ENCODE measurements at places on chromosomes 5 and 9.

- DNase-seq, result no peak
These were observed 71.9 kb downstream of the MAP1B start for GRCh38 chr5:72179028-72179815.

DNA sequence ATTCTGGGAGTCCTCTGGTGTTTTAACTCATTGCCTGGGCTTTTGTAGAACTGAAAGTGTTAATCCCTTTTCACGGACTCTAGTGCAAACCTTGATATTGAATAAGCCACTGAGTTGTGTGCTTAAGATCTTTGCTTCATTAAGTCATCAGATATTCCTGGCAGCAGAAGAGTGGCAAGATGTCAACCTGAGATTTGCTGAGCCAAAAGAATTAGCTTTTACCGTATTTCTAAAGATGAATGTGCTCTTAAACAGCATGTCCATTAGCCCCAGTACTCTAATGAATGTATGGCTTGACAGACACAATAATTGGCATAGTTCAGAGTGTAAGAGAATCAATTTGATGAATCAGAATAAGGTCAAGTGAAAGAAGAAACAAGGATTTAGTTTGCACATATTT lies 87.2 kb upstream of the CDH6 start:
- no peak for DNase-seq

DNA sequence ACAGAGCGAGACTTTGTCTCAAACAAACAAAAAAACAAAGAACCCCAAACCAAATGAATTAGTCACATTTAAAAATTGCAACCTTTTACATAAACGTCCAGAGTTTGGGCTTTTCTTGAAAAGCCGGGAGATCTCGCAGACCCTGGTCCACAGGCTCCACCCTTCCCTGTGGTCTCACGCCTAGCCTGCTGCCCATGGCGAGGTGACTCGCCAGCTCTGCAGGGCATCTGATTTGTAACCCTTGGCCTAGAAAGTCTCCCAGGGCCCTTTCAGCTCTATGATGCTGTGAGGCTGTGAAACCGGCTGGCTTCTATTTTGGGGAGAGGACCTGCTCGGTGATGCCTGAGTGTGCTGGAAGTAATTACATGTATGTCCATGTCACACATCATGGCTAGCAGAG lies 44.7 kb upstream of the PHYKPL start:
- no peak for DNase-seq

GRCh38 chr9:17761984-17762676 lies 183.3 kb downstream of the SH3GL2 start:
- DNase-seq, result no peak

DNA sequence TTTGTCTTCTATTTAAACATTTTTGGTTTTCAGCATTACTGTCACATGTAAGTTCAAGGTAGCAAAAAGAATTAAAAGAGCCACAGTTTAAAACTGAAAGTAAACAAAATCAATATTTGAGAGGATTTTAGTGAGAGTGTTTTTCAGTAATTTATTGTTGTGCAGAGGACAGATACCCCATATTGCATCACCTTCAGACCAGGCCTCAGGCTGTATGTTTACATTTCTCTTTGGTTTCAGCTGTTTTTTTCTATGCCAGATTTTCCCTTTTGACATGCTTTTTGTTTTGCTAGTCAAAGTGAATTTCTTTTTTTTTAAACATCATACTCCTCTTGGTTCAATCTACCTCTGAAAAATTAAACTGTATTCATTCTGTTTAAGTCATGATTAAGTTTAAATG lies 47.2 kb downstream of the MAST4 start:
- no peak for DNase-seq

DNA sequence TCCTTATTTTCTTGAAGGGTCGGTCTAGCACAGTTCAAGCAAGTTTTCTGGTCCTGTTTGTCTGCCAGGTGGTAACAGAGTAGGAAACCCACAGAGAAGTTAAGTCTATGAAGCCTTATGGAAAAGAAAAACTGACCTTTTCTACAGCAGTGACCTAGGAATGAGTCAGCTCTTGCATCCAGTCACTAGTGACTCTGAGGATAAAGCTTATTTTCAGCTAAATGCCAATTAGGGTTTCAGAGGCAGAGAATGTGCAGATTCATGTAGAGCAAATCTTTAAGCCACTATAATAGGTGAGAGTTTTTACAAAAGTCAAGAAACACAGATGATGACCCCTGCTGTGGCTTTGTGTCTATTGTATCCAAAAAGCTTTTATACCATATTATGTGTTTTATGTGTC lies 100.7 kb downstream of the CWC27 start:
- DNase-seq, result no peak

DNA sequence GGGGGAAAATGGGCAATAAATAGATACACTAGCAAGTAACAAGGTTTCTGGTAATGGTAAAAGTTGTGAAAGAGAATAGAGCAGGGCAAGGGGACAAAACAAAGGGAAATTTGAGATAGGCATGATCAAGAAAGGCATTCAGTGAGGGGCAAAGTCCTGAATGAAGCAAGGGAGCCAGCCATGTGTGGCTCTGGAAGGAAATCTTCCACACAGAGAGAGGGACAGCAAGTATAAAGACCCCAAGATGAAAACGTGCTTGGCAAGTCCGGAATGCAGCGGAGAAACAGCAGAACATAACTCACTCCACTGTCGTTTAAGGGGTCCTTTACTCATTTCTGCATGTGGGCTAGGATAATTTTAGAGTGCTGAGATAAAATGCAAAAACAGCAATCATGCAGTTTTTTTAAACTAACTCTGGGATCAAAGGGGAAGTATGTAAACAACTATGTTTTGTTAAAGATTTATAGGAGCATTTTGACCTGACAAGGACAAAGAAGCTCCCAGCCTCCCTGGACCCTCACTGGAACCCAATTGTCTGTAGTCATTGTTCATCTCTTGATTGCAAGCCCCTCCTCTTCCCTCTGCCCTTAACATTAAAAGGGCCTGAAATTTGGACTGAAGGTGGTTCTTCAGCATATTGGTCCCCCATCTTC lies 22.9 kb upstream of the AOPEP start:
- DNase-seq, result no peak

GRCh38 chr9:100598641-100599145 lies 20.8 kb downstream of the CAVIN4 start:
- DNase-seq, result peak; percentile 63

DNA sequence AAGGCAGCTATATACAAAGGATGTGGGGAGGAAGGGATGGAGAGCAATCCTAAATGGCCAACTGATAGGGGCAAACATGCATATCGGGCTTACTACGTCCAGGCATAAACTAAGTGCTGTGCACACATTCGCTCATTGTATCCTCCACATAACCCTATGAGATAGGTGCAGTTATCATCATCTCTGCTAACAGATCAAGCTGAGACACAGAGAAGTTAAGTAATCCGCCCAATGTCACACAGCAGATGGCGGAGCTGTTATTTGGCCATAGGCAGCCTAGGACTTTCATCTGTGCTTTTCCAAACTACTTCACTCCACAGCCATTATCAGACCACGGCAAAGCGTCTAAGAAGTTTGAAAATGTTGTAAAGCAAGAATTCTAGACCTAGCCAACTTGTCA lies 197.5 kb downstream of the RGS3 start:
- DNase-seq, result no peak

DNA sequence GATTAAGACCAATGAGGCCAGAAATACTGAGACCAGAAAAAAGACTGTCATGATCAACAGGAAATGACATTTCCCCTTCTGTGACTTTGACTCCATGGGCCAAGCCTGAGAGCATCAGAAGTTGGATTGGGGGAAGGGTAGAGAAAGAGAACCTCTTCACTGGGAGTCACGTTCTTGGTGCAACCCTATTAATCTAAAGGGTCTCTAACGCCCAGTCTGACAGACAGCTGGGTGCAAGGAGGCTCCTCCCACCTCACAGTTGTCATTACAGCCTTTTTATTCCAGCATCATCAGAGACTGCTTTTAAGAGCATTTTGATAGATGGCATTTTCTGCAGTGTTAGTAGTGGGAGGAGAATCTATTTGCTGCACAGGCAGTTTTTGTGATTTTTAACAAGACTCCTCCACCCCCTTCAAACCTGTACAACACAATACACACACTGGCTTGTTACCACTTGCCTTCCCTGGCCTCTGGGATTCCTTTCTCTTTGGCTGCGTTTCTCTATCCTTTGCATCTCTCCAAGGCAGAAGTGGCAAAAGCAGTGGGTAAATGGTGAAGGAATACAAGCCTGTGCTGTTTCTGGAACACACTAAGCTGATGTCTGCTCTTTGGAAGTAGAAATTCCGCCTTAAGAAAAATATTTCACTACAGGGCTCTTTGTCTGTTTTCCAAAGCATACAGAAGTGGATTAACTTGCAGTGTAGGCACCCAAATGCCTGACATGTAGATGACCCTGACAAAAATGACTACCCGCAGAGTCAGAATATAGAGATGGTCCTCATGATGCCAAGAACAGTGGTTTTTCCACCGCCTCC lies 310.4 kb upstream of the ZNF608 start:
- DNase-seq, result no peak

DNA sequence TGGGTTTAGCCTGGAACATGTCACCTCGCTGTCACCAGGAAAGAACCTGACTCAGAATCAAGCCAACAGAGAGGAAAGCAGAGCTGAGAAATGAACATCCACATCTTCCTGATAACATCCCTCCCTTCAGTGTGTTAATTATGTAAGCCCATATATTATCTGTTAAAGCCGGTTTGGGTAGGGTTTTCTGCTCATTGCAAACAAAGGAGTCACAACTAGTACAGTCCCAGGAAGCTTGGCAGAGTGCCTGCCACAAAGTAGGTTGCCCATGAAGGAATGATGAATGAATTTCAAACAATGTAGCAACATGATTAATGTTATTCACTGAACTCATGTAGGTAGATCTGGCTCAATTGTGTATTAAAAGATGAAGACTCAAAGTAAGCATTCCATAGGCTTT lies 10.4 kb upstream of the PPARGC1B start:
- no peak for DNase-seq

GRCh38 chr5:17448877-17449276 lies 49.2 kb upstream of the TAF11L2 start:
- no peak for DNase-seq

GRCh38 chr9:133961226-133962165 lies 30.6 kb downstream of the VAV2 start:
- DNase-seq, result no peak

- DNase-seq, result no peak
These were observed 16.2 kb downstream of the SIL1 start for GRCh38 chr5:139181835-139182452.

- DNase-seq, result no peak
These were observed 347.0 kb downstream of the CSNK1G3 start for GRCh38 chr5:123858938-123859337.

DNA sequence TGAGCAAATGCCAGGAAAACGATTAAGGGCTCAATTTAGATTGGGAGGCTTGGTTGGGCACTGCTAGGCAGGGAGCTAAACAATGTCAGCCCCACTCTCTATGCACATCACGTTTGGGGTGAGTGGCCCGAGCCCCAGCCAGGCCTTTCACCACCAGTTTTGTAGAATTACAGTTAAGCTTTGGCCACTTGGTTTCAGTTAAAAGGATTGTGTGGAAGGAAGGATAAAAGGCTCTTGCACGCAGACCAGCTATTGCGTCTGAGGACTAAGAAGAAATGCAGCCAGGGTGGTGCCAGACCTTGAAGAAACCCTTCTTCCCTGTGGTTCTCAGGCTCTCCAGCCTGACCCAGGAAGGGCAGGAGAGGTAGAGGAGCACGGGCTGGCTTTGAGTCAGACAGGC lies 125.3 kb upstream of the SLC44A1 start:
- DNase-seq, result no peak

- no peak for DNase-seq
These were observed 536.5 kb upstream of the GRIA1 start for GRCh38 chr5:152953788-152954483.

DNA sequence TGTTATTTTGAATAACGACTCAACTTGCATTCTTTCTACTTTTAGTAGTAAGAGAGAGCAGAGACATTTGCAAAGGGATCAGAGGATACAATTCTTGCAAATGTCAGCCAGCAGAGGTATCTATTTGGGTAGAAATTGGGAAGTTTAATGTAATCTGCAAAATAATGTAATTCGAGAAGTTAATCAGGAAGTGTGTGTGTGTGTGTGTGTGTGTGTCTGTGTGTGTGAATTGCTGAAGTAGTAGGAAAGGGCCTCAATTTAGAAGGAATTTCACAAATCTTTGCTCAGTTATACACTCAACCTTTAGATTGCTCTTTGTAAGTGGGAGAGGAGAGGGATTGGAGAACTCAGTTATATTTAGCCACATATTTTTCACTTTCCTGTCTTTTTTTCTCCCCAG lies 11.0 kb upstream of the IFNA1 start:
- DNase-seq, result no peak

DNA sequence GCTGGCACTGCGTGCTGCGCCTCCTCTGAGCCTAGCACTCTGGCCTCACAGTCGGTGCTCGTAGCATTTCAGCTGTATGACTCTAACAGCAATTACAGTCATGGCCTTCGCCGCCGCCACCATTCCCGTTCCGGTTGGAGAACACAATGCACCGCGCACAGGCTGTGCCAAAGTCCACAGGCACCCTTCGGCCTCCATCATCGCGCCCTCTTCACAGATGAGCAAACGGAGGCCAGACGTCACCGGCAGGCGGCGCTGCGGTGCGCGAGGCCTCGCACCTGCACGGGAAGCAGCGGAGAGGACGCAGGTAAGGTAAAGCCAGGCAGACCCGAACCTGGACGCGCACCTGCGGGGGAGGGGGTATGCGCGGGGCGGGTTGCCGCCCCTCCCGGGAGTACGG lies 128.9 kb downstream of the BARX1 start:
- DNase-seq, result no peak

- no peak for DNase-seq
These were observed 56.9 kb downstream of the GPR21 start for GRCh38 chr9:123090198-123090896.

Data from stimulated activated CD8-positive, alpha-beta memory T cell treated with anti-CD3 and anti-CD28 coated beads, Interleukin-2, amount 100 ng/mL, for 1 hour (primary cell).